Stimulated activated CD4-positive, alpha-beta T cell treated with anti-CD3 and anti-CD28 coated beads, TNF-alpha, amount 100 ng/mL, for 4 hours (primary cell): ENCODE measurements at places on chromosomes 5 and 9.
A peak's percentile ranks its signal among the peaks of the same experiment; 100 is the strongest.

- no peak for DNase-seq
Measured at GRCh38 chr9:131781069-131781468, 41.2 kb upstream of the RAPGEF1 start.

DNA sequence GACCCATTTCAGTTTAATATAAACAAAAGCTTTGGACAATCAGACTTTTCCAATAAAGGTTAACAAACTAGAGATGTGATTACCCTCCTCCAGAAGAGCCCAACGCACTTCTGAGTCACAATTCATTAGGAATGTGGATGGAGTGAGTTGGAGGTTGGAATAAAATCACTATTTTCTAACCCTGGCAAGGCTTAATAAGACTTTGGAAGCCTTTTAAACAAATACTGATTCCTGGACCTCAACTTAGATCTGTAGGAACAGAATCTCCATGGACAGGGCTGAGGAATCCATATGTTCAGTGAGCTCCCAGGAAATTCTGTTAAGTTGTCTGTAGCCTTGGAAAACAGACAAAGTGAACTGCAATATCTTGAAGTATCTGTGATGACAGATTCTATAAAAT, 233.5 kb upstream of the ELL2 start:
- DNase-seq = no peak

DNA sequence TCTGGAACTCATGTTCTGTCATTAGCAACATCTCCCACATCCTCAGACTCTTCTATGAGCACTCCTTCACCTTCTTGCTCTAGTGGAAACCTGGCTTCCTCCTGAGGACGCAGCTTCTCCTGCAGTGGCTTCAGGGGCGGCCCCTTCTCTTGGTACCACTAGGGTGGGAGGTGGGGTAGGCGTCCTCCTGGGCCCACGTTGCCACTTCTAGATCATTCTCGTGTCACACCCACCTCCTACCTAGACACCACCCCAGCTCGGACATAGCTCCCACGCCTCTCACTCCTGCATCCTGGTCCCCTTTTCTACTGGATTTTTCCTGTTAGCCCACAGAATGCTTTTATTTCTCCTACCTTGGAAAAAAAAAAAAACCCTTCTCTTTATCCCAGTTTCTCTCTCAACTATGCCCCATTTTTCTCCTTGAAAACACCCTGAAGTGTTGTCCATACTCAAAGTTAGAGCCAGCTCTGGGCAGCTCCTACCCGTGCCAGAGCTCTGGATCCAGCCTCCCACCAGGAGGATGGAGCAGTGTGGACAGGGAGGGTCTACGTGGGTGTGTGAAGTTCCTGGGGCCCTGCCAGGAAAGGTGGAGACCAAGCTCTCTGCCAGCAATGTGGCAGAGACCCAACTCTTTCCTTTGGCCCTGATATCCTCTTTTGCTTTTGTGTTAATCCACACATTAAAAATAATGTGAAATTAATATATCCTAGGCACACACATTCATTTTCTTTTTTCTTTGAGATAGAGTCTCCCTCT, 179.2 kb downstream of the HSPA4 start:
- DNase-seq = no peak

DNA sequence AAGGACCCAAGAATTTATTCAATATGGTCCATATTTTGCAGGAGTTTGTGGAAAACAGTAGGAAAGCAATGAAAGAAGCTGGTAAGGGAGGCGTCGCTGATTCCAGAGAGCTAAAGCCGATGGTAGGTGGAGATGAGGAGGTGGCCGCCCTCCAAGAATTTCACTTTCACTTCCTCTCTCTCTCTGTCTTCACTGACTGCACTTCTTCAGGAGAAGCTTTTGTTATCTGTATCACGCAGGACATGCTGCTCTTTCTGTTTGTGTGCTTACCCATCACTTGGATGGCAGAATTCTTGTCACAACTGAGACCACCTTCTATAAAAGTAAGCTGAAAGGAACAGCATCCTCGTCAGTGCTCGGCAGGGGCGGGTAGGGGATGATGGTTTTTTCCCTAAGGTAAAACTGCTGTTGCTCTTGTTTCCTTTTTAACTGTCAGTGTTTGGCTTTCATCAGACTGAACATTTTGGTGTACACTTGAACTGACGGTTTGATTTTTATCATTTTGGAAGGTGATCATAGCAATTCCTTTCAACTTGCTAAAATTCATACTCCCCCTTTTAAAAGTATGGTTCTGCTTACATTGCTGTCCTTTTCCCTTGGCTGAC, 62.4 kb upstream of the FSD1L start:
- no peak for DNase-seq

- no peak for DNase-seq
Measured at GRCh38 chr5:14186059-14186830, 43.1 kb downstream of the TRIO start.

DNA sequence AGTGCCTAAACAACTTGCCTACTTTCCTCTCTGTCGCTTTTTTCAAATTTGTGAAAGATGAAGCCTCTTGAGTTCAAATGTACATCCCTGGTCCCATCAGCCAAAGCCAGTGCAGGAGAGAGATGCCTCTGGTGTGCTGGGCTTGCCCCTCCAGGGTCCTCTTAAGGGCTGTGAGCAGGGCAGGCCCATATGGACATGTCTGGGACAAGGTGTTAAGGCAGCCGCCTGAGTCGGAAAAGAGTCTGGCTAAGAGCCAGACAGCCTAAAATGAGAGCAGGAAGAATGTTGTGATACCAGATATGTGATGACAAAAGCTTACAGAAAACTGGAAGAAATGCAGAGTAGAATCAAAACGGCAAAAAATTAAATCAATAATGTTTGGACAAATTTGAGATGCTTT, 72.5 kb downstream of the APTX start:
- no peak for DNase-seq

DNA sequence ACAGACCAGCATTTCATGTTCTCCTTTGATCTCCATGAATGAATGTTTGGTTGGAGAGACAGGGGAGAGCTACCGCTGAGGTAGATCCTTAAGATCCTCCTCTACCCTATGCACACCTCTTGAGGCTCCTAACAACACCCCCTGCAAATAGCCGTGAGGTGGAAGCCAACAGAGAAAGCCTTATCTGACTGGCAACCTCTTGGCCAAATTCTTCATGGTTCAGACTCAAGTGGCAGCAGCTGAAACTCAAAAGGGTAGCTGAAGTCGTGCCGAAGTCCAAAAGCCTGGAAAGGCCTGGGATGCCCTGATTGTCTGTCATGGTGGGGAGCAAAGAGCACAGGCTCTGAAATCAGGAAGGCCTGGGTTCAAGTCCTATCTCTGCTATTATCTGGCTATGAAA, 184.9 kb downstream of the SEC61B start:
- DNase-seq = no peak

GRCh38 chr5:16345454-16345853, 120.1 kb downstream of the ZNF622 start:
- DNase-seq = no peak

- DNase-seq = no peak
Measured at GRCh38 chr5:27048510-27048909, 10.1 kb upstream of the CDH9 start.

GRCh38 chr5:458547-459353, 15.8 kb downstream of the EXOC3 start:
- DNase-seq = peak; percentile 53

DNA sequence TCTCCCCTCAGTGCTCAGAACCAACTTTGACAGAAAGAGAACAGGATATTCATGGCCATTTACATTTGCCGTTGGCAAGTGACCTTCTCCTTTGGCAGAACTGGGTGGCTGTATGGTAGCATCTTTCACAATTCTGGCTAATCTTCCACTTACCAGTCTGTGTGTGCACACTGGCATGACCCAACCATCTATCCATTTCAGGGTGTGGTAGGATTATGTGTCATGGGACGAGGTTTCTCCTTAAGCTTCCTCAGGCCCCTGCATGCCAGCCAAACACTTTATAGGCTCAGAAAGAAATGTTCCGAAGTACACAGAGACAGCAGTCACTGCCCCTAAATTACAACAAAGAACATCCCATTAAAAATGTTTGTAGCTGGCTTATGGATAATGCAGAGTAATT, 497.1 kb downstream of the NFIB start:
- no peak for DNase-seq
